CD8-positive, alpha-beta T cell (primary cell): ENCODE measurements at places on chromosomes 7 and 10.
A peak's percentile ranks its signal among the peaks of the same experiment; 100 is the strongest.

GRCh38 chr10:62046522-62047227, 145.2 kb downstream of the ARID5B start:
- DNase-seq = no peak

DNA sequence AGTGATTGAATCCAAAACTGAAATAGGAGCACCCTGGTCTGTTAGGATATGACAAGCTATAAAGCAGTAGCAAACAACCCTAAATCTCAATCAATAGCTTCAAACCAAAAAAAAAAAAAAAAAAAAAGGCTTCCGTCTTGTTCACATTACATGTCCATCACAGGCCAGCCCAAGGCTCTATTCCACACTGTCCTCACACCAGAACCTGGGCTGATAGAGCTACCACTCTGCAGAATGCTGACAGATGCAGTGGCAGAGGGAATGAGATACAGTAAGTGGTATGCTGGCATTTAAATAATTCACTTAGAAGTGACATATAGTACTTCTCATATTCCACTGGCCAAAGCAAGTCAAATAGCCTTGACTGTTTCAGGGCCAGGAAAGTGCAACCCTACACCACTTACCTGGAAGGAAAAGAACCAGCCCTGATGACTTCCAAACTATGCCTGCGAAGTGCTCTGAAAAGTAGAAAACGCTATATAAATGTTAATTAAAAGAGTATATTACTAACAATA, 5.8 kb downstream of the CDCA7L start:
- DNase-seq = no peak

GRCh38 chr10:102433619-102434046, 1.3 kb upstream of the CUEDC2 start:
- no peak for DNase-seq

- no peak for DNase-seq
These were observed 243.8 kb upstream of the ETV1 start for GRCh38 chr7:14233076-14233867.

- DNase-seq = no peak
These were observed 177.3 kb upstream of the MBL2 start for GRCh38 chr10:52949899-52950298.

- no peak for DNase-seq
These were observed 60.6 kb downstream of the PRF1 start for GRCh38 chr10:70541736-70542564.

DNA sequence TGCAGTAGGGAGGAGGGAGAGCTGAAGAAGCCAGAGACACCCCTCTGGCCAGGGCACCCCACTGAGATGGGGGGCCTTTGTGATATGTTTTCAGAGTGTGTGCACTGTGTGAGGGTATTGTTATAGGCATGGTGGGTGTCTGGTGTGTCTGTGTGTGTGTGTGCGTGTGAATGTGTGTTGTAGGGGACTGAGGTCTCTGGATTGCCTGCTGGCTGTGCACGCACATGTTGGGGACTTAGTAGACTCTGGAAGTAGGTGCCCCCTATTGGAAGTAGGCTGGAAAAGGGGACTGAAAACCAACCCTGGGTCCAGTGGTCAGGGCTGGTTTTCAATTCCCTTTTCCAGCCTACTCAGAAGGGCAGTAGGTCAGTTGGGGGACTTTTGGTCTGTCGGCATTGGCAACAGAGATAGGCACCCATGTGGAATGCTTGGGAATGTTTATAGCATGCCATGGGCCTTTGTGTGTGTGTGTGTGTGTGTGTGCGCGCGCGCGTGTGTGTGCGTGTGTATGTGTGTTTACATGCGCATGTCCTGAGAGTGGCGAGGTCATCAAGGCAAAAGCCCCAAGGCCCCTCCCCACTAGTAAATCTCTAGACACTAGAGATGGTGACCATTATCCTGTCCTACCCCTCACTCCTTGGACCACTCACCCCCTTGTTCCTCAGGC, 78.8 kb downstream of the HIF1AN start:
- no peak for DNase-seq

GRCh38 chr10:60731134-60731885, 47.0 kb upstream of the CDK1 start:
- DNase-seq = no peak

DNA sequence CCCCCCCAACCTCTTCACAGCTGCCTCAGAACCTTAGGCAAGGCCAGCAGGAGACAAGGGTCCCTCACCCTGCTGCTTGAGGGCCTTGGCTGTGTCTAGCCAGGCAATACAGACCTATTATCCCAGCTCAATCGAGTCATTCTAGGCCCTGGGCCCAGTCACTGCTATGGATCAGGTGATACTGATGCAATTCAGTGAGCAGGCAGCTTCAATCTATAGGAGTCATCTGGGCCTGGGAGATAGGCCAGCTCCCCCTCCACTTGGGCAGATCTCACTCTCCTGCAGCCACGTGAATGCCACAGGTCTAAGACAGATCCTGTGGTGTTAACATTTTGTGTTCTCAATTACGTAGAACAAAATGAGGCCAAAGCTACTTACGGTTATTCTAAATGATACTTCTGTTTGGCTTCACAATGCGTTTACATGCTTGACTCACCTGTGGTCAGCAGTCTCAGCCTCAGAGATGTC, 68.0 kb upstream of the LRRC4 start:
- DNase-seq = no peak

- no peak for DNase-seq
These were observed 31.9 kb downstream of the LCOR start for GRCh38 chr10:96863922-96864543.

- DNase-seq = no peak
These were observed 274.0 kb downstream of the DNAJB6 start for GRCh38 chr7:157610671-157611295.

GRCh38 chr7:33832271-33832721, 73.0 kb upstream of the BMPER start:
- DNase-seq = no peak

- DNase-seq = no peak
These were observed 154.8 kb downstream of the DNAJB9 start for GRCh38 chr7:108724251-108725100.

GRCh38 chr10:86687750-86688149, 19.4 kb downstream of the LDB3 start:
- no peak for DNase-seq

- DNase-seq = no peak
These were observed 194.6 kb upstream of the TBX20 start for GRCh38 chr7:35448486-35448885.

DNA sequence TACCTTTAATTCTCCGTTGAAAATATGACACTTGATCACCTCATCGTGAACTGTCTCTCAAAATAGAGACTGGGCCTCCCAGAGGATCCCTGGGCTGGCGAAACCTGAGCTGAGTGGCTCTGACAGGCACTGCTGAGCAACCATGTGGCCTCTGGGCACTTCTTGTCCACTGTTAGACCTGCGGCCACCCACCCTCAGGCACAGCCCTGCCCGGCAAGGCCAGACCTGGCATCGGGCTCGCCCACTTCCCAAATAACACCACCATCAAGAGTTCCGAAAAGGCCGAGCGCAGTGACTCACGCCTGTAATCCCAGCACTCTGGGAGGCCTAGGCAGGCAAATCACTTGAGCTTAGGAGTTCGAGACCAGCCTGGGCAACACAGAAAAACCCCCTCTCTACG, 82.5 kb downstream of the COBL start:
- DNase-seq = no peak

- DNase-seq = no peak
These were observed 42.6 kb downstream of the TMEM270 start for GRCh38 chr7:73903321-73904218.

- DNase-seq = no peak
These were observed 112.5 kb downstream of the WDR11 start for GRCh38 chr10:120963594-120964220.

DNA sequence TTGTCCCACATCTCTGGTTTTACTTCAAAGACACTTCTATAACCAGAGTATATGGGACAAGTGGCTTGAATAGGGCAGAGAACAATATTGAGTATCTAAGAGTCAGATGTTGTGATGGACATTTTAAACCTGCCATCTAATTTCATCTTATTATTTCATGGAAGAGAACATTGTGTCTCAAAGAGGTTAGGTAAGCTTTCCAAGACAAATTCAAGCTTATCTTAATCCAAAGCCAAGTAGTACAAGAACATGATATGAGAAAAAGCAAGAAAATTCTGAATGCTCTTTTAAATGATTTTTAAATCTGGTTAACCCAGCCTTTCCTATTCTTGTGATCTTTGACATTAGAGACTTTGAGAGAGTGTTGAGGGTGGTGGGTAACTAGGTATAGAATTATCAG, 65.3 kb upstream of the ZNF804B start:
- no peak for DNase-seq

GRCh38 chr7:90222811-90223725, 11.5 kb downstream of the STEAP2 start:
- no peak for DNase-seq

- no peak for DNase-seq
These were observed 649.7 kb upstream of the ANKRD30A start for GRCh38 chr10:36475746-36476145.

- DNase-seq = no peak
These were observed 176.8 kb downstream of the KIAA1217 start for GRCh38 chr10:24385776-24386175.

- no peak for DNase-seq
These were observed 274.4 kb downstream of the THSD7A start for GRCh38 chr7:11557627-11558026.

DNA sequence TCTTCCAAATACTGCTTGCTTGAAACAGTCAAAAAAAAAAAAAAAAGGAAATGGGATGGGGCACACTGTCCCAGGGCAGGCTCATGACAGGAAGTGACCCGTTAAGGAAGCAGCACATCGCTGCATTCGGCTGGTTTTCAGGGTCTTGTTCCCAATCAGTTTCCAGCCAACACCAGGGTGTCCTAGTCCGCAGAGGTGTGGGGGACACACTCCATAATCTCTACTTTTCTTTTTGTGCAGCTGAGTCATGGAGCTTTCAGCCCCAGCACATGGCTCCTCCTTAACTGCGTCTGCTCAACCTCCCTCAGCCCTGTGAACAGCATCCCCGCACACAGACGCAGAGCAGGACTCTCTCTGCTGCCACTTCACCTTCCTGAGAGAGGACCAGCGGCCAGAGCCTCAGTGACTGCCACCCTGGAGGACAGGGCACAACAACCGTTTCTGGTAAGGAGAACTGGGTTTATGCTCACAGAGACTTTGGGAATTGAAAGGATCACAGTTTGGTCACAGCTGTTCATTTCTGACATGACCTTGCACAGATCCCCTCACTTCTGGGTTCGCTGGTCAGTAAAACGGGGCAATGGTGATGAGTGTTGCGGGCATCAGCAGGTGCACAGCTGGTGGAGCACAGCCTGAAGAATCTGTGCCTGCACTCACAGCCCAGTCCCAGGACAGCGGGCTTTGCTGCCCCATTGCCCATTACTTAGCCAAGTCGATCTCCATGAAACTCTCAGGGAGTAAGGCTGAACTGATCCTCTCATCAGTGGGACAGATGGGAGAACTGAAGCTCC, at the start of gene GIMAP5:
Gene GIMAP5 (plus strand): TSS at position 154 of the 791 bp plus-strand sequence. CDS start 3,467 bp downstream, outside the sequence.
- DNase-seq = peak; percentile 61

DNA sequence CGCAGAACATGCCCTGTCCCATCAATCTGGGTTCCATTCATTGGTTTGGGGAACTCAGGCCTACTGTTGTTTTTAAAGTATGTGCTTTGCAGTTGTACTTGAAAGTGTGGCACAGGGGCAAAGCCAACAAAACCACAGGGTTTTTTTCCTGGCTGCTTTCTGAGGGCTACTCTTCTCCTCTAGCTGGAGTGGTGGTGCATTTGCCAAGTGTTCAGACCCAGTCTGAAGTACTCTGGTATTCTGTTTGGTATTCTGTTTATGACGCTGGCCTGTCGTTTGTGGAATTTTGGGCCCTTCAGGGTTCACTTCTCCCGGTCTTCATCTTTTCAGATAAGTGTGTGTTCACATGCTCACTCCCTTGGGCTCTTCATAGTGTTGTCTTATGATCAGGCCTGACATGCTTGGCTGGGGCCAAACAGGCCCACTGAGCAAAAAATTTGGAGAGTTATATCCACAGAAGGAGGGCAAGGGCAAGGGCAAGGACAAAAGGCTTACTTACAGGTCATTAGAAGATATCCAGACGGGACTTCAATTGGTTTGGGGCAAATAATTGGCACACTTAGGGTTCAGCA, 26.3 kb downstream of the SLC26A4 start:
- DNase-seq = no peak

DNA sequence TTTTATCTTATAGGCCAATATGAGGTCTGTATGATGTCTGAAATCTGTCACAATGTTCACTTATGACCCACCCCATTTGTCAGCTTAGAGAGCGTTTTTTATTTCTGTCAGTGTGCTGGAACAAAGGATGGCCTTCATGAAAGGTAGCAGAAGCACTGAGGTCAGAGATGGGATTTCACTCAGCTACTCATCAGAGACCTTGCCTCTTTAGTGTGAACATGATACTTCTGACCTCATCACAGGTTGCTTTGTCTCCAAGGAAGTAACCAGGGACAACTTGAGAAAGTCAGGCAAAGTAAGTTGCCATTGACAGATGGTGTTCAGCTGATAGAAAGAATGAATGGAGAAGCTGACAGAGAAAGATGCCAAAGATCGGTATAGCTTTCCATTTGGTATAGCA, 16.3 kb downstream of the YAE1 start:
- no peak for DNase-seq

DNA sequence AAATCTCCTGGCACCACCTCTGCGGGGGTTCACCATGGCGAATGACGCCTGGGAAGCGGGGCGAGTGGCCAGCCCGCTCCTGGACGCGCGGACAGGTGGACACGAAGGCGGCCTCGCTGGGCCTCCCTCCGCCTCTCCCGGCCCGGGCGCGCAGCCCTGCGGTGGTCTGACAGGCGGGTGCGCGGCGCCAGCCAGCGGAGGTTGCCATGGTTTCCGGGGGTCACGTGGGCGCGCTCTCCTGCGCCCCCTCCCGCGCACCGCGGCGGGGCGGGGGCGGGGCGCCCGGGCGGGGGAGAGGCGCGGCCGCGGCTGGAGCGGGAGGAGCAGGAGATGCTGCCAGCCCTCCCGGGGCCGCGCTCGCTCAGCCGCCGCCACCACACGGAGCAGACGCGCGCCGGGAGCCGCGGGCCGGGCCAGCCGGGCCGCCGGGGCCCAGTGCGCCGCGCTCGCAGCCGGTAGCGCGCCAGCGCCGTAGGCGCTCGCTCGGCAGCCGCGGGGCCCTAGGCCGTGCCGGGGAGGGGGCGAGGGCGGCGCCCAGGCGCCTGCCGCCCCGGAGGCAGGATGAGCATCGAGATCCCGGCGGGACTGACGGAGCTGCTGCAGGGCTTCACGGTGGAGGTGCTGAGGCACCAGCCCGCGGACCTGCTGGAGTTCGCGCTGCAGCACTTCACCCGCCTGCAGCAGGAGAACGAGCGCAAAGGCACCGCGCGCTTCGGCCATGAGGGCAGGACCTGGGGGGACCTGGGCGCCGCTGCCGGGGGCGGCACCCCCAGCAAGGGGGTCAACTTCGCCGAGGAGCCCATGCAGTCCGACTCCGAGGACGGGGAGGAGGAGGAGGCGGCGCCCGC, at the start of gene PRKAR2B:
Gene PRKAR2B (plus strand): TSS at position 359 of the 848 bp plus-strand sequence. CDS start 203 bp downstream, at position 562.
- peak; percentile 58 for DNase-seq

- no peak for DNase-seq
These were observed 10.6 kb downstream of the LRRC20 start for GRCh38 chr10:70371846-70372245.

DNA sequence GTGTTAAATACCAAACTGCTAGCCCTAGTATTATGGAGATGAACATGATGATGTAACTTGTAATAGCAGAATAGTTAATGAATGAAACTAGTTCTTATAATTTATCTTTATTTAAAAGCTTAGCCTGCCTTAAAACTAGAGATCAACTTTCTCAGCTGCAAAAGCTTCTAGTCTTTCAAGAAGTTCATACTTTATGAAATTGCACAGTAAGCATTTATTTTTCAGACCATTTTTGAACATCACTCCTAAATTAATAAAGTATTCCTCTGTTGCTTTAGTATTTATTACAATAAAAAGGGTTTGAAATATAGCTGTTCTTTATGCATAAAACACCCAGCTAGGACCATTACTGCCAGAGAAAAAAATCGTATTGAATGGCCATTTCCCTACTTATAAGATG, 33.2 kb downstream of the SIRT1 start:
- DNase-seq = no peak
